ENCODE measurements at places on chromosomes 1 and 21. TPM values are rescaled to one million over a fixed set of nuclear protein-coding genes. Genes with fewer than 3 reads are reported as not detected.

ARHGAP29 gene
- total RNA-seq: 39.1 TPM

PLA2G2F gene
- not detected for total RNA-seq

SV2A gene
- 2.1 TPM for total RNA-seq

FAM78B gene
- total RNA-seq: 1.0 TPM

SPRR4 gene
- not detected for total RNA-seq

NR5A2 gene
- total RNA-seq: 4.2 TPM

CD5L gene
- not detected for total RNA-seq
